ENCODE measurements at places on chromosomes 3 and 15.

GRCh38 chr15:80572337-80572736, 122.8 kb upstream of the ABHD17C start:
- DNase-seq = no peak

- no peak for DNase-seq
These were observed 64.0 kb upstream of the VILL start for GRCh38 chr3:37926611-37927010.

DNA sequence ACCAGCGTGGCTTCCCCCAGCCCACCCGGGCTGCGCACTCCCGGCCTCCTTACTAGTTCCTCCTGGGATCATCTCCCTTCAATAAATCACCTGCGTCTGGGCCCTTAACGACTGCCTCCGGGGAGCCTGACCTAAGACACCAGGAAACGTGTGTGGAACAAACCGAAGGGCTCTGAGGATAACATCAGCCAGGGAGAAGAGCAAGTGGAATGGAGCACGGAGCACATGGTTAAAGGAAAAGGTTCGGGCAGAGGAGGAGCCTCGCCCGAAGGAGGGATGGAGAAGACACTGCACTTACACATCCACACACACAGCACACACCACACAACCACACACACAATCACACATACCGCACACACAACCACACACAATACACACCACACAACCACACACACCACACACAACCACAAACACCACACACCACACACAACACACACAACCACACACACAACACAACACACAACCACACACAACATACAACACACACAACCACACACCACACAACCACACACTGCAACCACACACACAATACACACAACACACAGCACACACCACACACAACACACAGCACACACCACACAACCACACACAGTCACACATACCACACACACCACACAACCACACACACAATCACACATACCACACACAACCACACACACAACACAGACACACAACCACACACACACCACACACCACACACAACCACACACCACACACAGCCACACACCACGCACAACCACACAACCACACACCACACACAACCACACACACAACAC, 24.7 kb downstream of the CPN2 start:
- no peak for DNase-seq

- no peak for DNase-seq
These were observed 23.7 kb upstream of the CD276 start for GRCh38 chr15:73660455-73660854.

DNA sequence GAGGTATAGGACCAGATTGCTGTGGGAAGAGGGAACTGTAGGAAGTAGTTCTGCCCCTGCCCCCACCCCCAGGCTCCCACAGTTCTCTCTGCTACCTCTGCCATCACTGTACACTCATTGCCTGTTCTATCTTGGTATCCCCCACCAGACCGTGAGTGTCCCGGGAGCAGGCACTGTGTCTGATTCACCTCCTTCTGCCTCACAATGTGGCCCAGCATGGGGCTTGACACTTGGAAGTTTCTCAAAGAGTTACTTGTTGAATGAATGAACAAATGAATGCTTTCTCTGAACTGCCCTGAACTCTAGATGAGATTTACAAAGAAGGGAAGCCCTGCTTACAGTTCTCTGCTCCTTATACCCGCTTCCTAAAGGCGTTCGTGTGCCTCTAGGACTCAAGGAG, 27.1 kb upstream of the PIK3CB start:
- no peak for DNase-seq

- no peak for DNase-seq
These were observed 701.3 kb downstream of the EDEM1 start for GRCh38 chr3:5888851-5889250.

DNA sequence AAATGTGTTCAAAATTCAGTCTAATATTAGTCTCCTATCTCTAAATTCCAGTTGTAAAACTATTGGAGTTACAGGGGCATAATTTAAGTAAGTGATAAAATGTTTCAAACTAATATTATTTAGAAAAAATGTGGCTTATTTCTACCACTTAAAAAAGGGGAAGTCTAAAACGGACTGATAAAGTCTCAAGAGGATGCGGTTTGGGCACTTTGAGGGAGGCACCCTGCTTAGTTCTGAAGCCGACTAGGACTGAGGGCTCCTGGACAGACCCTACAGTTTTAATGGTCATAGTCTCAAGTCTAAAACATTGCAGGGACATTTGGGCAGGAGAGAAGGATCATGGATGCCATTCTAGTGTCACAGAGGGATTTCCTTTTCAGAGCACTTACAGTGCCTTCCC, 566.3 kb downstream of the NR2F2 start:
- no peak for DNase-seq

GRCh38 chr3:36579746-36580145, 184.6 kb downstream of the DCLK3 start:
- no peak for DNase-seq

GRCh38 chr3:150454085-150454484, 46.0 kb downstream of the TSC22D2 start:
- DNase-seq = no peak

GRCh38 chr3:140153736-140154135, 218.8 kb downstream of the CLSTN2 start:
- no peak for DNase-seq

DNA sequence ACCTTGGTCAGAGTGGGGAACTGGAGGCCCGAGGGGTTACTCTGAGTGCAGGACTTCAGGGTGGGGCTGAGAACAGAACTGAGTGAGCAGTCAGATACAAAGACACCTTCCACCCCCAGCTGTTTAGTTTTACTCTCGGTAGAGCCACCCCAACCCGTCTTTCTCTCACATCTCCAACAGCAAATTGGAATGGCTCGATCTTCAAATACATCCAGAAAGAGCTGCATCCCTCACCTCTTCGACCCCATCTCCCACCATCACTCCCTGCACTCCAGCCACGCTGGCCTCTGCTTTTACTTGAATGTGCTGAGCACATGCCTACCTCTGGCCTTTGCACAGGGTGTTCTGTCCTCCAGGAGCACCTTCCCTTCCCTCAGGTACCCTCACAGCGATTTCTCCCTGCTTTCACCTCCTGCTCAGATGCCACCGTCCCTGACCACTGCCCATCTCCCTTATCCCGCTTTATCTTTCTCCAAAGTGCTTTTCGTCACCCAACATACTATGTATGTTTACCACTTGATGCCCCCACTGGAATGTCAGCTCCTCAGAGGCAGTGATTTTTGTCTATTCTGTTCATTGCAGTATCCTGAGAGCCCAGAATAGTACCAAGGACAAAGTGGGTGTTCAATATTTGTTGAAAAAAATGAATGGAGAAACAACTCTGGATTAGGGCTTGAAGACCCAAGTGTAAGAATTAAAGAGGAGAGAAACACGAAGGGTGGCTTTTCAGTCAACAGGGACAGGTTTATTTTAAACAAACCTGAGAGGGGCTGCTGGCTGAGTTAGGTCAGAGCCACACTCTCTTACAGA, 4.4 kb downstream of the CHCHD4 start:
- DNase-seq = no peak

DNA sequence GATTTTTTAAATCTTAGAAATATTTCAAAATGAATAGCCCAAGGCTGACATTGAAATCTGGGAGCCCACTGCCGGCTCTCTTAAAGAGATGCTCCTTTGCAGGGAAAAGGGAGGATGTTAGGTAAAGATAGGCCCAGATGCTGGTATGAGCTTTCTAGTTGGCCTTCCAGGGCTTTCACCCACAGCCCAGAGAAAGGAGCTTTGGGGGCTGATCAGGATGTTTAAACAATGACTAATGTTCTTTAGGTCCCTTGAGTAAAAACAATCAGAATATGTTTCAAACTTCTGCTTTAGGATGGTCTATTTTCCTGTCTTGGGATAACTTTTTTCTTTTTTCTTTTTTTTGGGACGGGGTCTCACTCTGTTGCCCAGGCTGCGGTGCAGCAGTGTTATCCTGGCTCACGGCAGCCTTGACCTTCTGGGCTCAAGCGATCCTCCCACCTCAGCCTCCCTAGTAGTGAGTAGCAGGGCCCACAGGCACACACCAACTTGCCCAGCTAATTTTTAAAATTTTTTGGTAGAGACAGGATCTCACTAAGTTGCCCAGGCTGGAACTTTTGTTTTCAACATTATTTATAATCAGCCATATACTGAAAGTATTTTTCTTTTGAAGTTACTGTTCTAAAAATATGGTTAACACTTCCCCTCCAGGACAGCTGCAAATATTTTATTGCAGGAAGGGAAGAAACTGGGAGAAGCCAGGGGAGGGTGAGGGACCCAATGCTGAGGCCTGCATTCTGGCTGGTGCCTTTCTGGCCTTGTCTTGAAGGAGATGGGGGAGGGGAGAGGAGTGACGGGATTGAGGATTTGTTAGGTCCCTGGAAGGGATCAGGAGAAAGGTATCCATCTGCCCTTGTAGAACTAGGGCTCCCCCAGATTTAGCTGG, 70.1 kb downstream of the TRAK1 start:
- no peak for DNase-seq

- no peak for DNase-seq
These were observed 22.3 kb upstream of the CFAP161 start for GRCh38 chr15:81111510-81112470.

GRCh38 chr3:57500506-57500905, 43.6 kb downstream of the DNAH12 start:
- no peak for DNase-seq

- no peak for DNase-seq
These were observed 74.2 kb upstream of the POU1F1 start for GRCh38 chr3:87350367-87351199.

- no peak for DNase-seq
These were observed 6.9 kb upstream of the PSMA4 start for GRCh38 chr15:78533331-78533730.

- DNase-seq = no peak
These were observed 81.7 kb downstream of the ZNF609 start for GRCh38 chr15:64542091-64542490.

DNA sequence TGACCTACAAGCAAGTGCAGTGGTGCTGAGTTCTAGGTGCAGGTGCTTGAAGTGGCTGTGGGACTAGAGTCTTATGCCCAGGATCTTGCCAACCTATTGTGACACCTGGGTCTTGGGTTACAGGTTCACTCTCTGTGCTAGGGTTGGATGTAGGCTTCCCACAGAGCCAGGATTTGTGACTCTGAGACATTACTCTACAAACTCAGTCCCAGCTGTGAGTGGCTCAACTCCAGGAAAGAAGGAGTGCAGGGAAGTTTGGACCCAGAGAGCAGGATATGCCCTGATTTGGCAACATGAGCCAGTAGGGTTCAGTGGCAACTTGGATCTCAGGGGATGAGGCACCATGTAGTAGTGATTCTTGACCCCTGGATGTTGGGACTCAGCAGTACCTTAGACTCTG, 182.2 kb downstream of the LPP start:
- DNase-seq = no peak

GRCh38 chr3:47394140-47394870, 13.5 kb downstream of the PTPN23 start:
- no peak for DNase-seq

- DNase-seq = no peak
These were observed 40.3 kb downstream of the SPSB4 start for GRCh38 chr3:141091426-141091825.

DNA sequence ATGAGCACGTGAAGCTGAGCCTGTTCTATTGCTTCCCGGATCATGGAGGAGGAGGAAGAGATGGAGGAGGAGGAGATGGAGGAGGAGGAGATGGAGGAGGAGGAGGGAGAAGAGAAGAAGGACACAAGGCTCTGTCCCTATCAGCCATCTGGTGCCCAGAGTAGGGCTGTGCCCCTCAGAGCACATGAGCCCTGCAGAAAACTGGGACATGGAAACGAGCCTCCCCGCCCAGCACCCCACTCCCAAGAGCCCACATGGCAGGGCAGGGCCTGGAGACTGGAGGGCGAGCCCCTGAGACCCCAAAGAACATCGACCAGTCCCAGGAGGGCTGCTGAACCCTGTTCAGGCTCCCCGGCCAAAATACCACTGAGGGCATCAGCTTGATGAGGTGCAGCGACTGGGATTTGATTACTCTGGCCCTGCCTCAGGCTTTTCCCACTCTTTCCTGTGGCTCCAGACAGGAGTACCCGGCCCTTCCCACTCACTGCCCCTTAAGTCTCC, 285.6 kb downstream of the UACA start:
- DNase-seq = no peak

DNA sequence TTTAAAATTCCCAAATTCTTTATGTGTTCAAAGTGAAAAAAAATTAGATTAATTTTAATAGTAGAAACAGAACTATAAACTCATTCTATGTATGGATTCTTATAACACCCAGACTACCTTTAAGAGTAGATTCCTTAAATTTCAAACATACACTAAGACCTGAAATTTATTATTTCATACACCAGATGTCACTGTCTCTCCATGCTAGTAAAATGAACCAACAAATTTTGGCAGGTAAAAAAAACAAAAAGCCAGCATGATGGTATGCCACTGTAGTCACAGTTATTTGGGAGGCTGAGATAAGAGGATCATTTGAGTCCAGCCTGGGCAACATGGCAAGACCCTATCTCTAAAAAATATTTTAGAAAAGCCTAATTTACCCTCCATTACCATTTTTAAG, 461.3 kb upstream of the NAALADL2 start:
- DNase-seq = no peak

- DNase-seq = no peak
These were observed 111.4 kb upstream of the TOPAZ1 start for GRCh38 chr3:44130249-44130648.

GRCh38 chr3:10992943-10993728, 588 bp downstream of the SLC6A1 start:
- no peak for DNase-seq

- no peak for DNase-seq
These were observed 13.6 kb upstream of the RBMS3 start for GRCh38 chr3:29267226-29267625.

GRCh38 chr3:177611752-177612334, 414.6 kb upstream of the TBL1XR1 start:
- no peak for DNase-seq

GRCh38 chr15:100194996-100195395, 146.8 kb downstream of the ADAMTS17 start:
- DNase-seq = no peak

DNA sequence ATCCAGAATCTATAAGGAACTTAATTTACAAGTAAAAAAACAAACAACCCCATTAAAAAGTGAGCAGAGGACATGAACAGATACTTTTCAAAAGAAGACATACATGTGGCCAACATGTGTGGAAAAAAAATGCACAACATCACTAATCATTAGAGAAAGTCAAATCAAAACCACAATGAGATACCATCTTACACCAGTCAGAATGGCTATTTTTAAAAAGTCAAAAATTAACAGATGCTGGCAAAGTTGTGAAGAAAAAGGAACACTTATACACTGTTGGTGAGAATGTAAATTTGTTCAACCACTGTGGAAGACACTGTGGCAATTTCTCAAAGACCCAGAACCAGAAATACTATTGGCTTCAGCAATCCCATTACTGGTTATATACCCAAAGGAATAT, 830.0 kb upstream of the ALCAM start:
- DNase-seq = no peak

- DNase-seq = no peak
These were observed 2.2 kb upstream of the RHCG start for GRCh38 chr15:89498574-89498906.

Measured in stimulated activated CD8-positive, alpha-beta memory T cell treated with anti-CD3 and anti-CD28 coated beads, Interleukin-15, amount 100 ng/mL, for 24 hours (primary cell).